Calu3 (cell line): ENCODE measurements at places on chromosomes 16 and 17. TPM values are rescaled to one million over a fixed set of nuclear protein-coding genes. Genes with fewer than 3 reads are reported as not detected.
A peak's percentile ranks its signal among the peaks of the same experiment; 100 is the strongest.

DNA sequence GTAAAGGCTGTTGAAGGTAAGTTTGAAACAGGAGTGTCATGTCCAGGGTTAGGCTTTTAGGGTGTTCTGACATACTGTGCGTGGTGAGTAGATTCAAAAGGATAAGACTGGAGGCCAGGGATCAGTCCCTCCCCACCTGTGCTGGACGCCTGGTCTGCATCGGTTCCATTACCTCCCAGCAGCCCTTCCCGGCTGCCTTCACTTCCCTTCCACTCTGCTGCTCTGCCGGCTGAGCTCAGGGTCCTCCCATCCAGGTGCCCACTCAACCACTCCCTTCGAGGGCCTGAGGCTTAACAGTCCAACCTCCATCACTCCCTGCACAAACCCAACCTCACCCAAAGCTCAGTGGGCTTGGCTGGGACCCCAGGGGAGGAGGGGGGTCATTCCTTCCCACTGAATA, 4.1 kb upstream of the SLC5A10 start:
- H3K4me3 ChIP-seq, result no peak overlapping the region
- peaks cover 8% of the 10 kb centered on the region for H3K27me3 ChIP-seq
- DNase-seq, result no peak
- H3K36me3 ChIP-seq, result peaks cover 13% of the 10 kb centered on the region
- H3K4me1 ChIP-seq, result peaks cover 18% of the 10 kb centered on the region

- peaks cover 17% of the 10 kb centered on the region for H3K36me3 ChIP-seq
- no peak for DNase-seq
- peaks cover 13% of the 10 kb centered on the region for H3K4me1 ChIP-seq
- H3K27ac ChIP-seq, result no peak overlapping the region
These were observed 3.1 kb downstream of the GAA start for GRCh38 chr17:80104321-80104955.

DNA sequence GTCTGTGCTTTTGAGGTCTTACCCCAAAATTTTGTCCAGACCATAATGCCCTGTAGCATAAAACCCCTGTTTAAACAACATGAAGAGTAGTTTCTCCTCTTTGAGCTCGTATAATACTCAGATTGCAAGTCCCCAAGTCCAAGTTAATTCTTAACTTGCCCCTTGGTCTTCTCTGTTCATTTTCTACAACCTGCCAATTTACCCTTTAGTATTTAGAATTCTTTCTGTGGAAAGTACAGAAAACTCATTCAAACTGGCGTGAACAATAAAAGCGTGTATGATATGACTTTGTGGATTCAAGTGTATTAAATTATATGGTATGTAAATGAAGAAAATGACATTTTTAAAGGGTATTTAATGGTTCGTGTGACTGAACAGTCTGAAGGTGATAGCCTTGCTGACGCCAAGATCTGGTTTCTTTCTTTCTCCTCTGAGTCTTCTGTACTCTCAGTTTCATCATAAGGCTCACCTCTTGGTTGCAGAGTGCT, 185.6 kb downstream of the PRKCA start:
- peaks cover 10% of the 10 kb centered on the region for H3K36me3 ChIP-seq
- no peak overlapping the region for H3K4me3 ChIP-seq
- no peaks in the 10 kb centered on the region for H3K27me3 ChIP-seq
- H3K4me1 ChIP-seq, result peaks cover 52% of the 10 kb centered on the region
- DNase-seq, result no peak

DNA sequence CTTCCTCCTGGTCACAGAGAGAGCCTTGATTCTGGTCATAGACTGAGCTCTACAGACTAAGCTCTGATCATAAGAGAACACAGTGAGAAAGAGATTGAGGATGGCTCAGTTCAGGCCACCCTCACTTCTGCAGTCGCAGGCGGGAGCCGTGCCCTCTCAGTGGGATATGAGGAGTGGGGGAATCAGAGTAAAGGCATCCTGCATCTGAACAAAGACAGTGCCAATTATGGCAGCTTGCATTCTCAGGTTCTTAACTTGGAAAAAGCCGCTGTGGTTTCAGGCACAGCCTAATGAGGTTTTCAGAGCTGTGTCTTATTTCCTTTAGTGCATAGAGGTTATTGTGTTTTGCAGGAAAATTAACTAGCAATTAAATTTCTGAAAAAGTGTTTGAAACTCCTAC, 134.4 kb upstream of the NLRP1 start:
- no peaks in the 10 kb centered on the region for H3K4me1 ChIP-seq
- peaks cover 97% of the 10 kb centered on the region for H3K27me3 ChIP-seq
- H3K4me3 ChIP-seq, result no peak overlapping the region
- H3K36me3 ChIP-seq, result no peaks in the 10 kb centered on the region
- no peak overlapping the region for H3K27ac ChIP-seq

DNA sequence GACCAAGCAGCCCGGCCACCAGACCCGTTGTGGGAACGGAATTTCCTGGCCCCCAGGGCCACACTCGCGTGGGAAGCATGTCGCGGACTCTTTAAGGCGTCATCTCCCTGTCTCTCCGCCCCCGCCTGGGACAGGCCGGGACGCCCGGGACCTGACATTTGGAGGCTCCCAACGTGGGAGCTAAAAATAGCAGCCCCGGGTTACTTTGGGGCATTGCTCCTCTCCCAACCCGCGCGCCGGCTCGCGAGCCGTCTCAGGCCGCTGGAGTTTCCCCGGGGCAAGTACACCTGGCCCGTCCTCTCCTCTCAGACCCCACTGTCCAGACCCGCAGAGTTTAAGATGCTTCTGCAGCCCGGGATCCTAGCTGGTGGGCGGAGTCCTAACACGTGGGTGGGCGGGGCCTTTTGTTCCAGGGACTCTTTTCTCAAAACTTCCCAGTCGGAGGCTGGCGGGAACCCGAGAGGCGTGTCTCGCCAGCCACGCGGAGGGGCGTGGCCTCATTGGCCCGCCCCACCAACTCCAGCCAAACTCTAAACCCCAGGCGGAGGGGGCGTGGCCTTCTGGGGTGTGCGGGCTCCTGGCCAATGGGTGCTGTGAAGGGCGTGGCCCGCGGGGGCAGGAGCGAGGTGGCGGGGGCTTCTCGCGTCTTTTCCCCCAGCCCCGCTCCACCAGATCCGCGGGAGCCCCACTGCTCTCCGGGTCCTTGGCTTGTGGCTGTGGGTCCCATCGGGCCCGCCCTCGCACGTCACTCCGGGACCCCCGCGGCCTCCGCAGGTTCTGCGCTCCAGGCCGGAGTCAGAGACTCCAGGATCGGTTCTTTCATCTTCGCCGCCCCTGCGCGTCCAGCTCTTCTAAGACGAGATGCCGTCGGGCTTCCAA, at the start of gene SLC2A4:
SLC2A4 (plus strand) TSS at position 645 of the 879 bp plus-strand sequence; CDS start at position 862, 217 bp downstream.
- H3K27ac ChIP-seq, result no peak within 1 kb of the TSS
- peaks cover 16% of the 10 kb centered on the region for H3K4me1 ChIP-seq
- DNase-seq, result peak; percentile 91
- peaks cover 14% of the 10 kb centered on the region for H3K36me3 ChIP-seq
- peak within 1 kb of the TSS; percentile 75 for H3K4me3 ChIP-seq

GRCh38 chr17:21511363-21512195, 135.4 kb downstream of the KCNJ12 start:
- H3K27ac ChIP-seq, result no peak overlapping the region
- peak; percentile 74 for DNase-seq
- peaks cover 8% of the 10 kb centered on the region for H3K4me1 ChIP-seq

- no peaks in the 10 kb centered on the region for H3K27me3 ChIP-seq
- peaks cover 9% of the 10 kb centered on the region for H3K4me1 ChIP-seq
- no peaks in the 10 kb centered on the region for H3K36me3 ChIP-seq
- H3K4me3 ChIP-seq, result no peak overlapping the region
These were observed 24.0 kb upstream of the SREBF1 start for GRCh38 chr17:17860766-17861107.

DNA sequence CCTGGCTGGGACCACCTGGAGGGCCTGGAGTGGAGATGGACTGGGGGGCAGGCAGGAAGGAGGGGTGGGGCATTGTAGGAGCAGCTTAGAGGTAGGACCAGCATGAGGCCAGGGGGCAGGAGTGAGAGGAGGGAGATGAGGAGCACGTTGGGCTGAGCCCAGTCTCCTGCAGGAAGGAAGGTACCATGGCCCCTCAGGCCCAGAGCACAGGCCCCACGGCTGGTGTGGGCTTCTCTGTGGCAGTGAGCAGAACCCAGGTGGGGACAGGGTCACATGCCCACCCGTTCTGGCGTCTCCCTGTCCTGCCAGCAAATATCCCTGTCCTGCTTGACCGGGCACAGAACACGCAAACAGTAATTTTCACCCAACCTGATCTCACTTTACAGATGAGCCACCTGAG, 141.8 kb downstream of the ENGASE start:
- peaks cover 5% of the 10 kb centered on the region for H3K36me3 ChIP-seq
- H3K27me3 ChIP-seq, result peaks cover 100% of the 10 kb centered on the region
- H3K4me1 ChIP-seq, result no peaks in the 10 kb centered on the region
- no peak overlapping the region for H3K4me3 ChIP-seq
- no peak overlapping the region for H3K27ac ChIP-seq

- no peak for DNase-seq
- no peak overlapping the region for H3K27ac ChIP-seq
- peaks cover 100% of the 10 kb centered on the region for H3K27me3 ChIP-seq
- H3K4me3 ChIP-seq, result no peak overlapping the region
- H3K36me3 ChIP-seq, result peaks cover 5% of the 10 kb centered on the region
These were observed 221.8 kb upstream of the TNRC6C start for GRCh38 chr17:77736721-77737120.

- H3K27ac ChIP-seq, result peak overlapping the region; percentile 100
- H3K27me3 ChIP-seq, result no peaks in the 10 kb centered on the region
- peaks cover 100% of the 10 kb centered on the region for H3K36me3 ChIP-seq
- H3K4me1 ChIP-seq, result peaks cover 9% of the 10 kb centered on the region
These were observed 49.7 kb downstream of the TUBD1 start for GRCh38 chr17:59842901-59843652.

GRCh38 chr17:60563743-60564142, 36.2 kb upstream of the PPM1D start:
- no peaks in the 10 kb centered on the region for H3K27me3 ChIP-seq
- H3K4me1 ChIP-seq, result peaks cover 7% of the 10 kb centered on the region
- H3K27ac ChIP-seq, result no peak overlapping the region
- H3K4me3 ChIP-seq, result no peak overlapping the region

- no peak overlapping the region for H3K4me3 ChIP-seq
- peaks cover 2% of the 10 kb centered on the region for H3K4me1 ChIP-seq
- DNase-seq, result no peak
These were observed 3.9 kb upstream of the ARHGAP17 start for GRCh38 chr16:25018972-25019617.

GRCh38 chr17:70168044-70168976, 1.0 kb upstream of the KCNJ2 start:
- DNase-seq, result peak; percentile 37
- no peak overlapping the region for H3K27ac ChIP-seq
- H3K4me1 ChIP-seq, result peaks cover 18% of the 10 kb centered on the region
- peak overlapping the region; percentile 67 for H3K4me3 ChIP-seq
- H3K36me3 ChIP-seq, result peaks cover 12% of the 10 kb centered on the region

- peaks cover 10% of the 10 kb centered on the region for H3K4me1 ChIP-seq
- H3K27ac ChIP-seq, result no peak overlapping the region
- peaks cover 60% of the 10 kb centered on the region for H3K27me3 ChIP-seq
These were observed 89.1 kb downstream of the RGS9 start for GRCh38 chr17:65226227-65226626.

DNA sequence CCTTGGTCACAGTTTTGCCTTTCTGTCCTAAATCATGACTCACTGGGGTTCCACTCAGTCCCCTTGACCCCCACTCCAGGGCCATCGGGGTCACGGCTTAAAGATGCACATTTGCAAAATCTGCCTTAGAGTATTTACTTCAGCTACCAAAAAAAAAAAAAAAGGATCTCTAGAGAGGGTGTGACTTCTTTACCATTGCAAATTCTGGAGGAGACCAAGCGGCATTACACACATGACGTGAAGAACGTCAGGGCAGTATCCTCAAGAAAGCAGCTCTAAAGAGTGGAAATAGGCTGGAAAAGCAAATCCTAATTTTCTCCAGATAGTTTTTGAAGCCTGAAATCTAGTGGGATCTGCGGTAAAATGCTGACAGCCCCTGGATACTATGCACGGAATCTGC, 25.6 kb downstream of the SLC6A4 start:
- no peak overlapping the region for H3K4me3 ChIP-seq
- DNase-seq, result no peak
- no peaks in the 10 kb centered on the region for H3K36me3 ChIP-seq
- H3K27ac ChIP-seq, result no peak overlapping the region
- peaks cover 49% of the 10 kb centered on the region for H3K27me3 ChIP-seq

DNA sequence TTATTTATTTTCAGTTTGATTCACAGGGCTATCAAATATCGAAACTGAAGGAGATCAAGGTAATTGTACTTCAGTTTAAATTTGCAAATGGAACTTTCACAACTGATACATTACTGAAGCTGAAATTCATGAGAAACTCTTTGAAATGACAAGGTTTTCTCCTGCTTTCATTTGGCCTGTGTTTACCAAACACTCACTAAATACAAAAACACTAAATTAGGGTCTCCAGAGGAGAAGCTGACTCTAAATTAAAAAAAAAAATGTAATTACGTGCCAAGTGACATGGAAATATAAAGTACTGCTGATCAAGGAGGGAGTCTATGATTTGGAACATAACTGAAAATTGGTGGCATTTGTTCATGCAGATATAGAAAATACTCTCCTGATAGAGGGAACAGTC, 205.8 kb downstream of the CDH11 start:
- no peak overlapping the region for H3K4me3 ChIP-seq
- no peaks in the 10 kb centered on the region for H3K36me3 ChIP-seq
- H3K27ac ChIP-seq, result no peak overlapping the region
- no peaks in the 10 kb centered on the region for H3K27me3 ChIP-seq

DNA sequence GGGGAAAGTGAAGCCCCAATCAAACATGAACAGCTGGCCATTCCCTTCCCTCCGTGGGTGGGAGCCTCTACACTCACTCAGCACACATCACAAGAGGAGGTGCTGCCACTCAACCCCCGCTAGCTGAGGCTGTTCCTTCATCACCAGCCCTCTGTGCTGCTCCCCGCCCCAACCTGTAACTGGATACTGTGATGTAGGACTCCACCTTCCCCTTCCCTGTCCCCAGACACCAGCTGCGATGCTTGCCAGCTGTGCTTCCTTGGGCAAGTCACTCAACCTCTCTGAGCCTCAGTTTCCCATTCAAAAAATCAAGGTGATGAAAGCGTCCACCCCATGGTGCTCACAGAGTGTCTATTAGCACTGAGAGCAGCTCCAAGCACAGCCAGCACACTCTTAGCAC, 273.2 kb downstream of the MRTFB start:
- no peak overlapping the region for H3K27ac ChIP-seq
- H3K36me3 ChIP-seq, result no peaks in the 10 kb centered on the region
- DNase-seq, result no peak
- no peak overlapping the region for H3K4me3 ChIP-seq
- no peaks in the 10 kb centered on the region for H3K4me1 ChIP-seq

- H3K27me3 ChIP-seq, result peaks cover 95% of the 10 kb centered on the region
- no peak overlapping the region for H3K27ac ChIP-seq
- no peak for DNase-seq
- no peaks in the 10 kb centered on the region for H3K36me3 ChIP-seq
- H3K4me3 ChIP-seq, result no peak overlapping the region
- H3K4me1 ChIP-seq, result no peaks in the 10 kb centered on the region
These were observed 140.0 kb downstream of the SPACA3 start for GRCh38 chr17:33131620-33132019.

The TP53TG3D gene
- not detected in 2 replicates for total RNA-seq

The ITFG1 gene
- 65.5 and 68.6 TPM in 2 replicates for total RNA-seq

The MEIOC gene
- total RNA-seq, result 3.5 and 4.7 TPM in 2 replicates

The MT1H gene
- not detected in 2 replicates for total RNA-seq

The ZSCAN10 gene
- not detected in 2 replicates for total RNA-seq

The ALDOC gene
- 2.6 and 2.8 TPM in 2 replicates for total RNA-seq

The CD300LG gene
- total RNA-seq, result not detected in 2 replicates

The CARD14 gene
- total RNA-seq, result 5.9 and 7.4 TPM in 2 replicates

The CCDC200 gene
- total RNA-seq, result not detected in 2 replicates

The NOMO2 gene
- 234 and 236 TPM in 2 replicates for total RNA-seq

The KRT25 gene
- total RNA-seq, result not detected in 2 replicates
